ENCODE measurements at places on chromosomes 2 and 18.

GRCh38 chr2:55618275-55619055 is 1.0 kb upstream of the PPP4R3B start:
- peak; percentile 26 for DNase-seq

GRCh38 chr2:48165070-48165753 is 258.9 kb upstream of the FBXO11 start:
- no peak for DNase-seq

GRCh38 chr2:120700659-120701058 is 35.0 kb upstream of the GLI2 start:
- no peak for DNase-seq

GRCh38 chr2:237000481-237000880 is 85.2 kb upstream of the COPS8 start:
- DNase-seq, result no peak

- peak; percentile 47 for DNase-seq
Observed at GRCh38 chr18:13813271-13813849, 10.6 kb upstream of the MC5R start.

GRCh38 chr2:42329736-42330135 is 31.3 kb downstream of the COX7A2L start:
- no peak for DNase-seq

DNA sequence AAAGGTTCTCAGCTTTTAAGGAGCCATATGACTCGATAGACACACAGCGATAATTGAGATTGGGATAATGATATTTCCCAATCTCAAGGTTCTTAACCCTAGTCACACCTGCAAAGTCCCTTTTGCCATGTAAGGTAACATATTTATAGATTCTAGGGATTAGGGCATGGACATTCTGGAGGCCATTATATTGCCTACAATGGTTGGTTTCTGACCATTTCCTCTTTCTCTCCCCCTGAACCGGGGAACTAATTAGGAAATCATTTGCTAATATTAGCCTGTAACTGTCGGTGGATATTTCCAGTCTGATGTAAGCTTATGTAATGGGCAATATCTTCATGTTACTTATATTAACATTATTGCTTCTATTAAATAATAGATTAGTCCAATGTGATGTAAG is 40.8 kb upstream of the ARHGAP15 start:
- no peak for DNase-seq

GRCh38 chr18:23333827-23334226 is 119.3 kb upstream of the RIOK3 start:
- DNase-seq, result no peak

DNA sequence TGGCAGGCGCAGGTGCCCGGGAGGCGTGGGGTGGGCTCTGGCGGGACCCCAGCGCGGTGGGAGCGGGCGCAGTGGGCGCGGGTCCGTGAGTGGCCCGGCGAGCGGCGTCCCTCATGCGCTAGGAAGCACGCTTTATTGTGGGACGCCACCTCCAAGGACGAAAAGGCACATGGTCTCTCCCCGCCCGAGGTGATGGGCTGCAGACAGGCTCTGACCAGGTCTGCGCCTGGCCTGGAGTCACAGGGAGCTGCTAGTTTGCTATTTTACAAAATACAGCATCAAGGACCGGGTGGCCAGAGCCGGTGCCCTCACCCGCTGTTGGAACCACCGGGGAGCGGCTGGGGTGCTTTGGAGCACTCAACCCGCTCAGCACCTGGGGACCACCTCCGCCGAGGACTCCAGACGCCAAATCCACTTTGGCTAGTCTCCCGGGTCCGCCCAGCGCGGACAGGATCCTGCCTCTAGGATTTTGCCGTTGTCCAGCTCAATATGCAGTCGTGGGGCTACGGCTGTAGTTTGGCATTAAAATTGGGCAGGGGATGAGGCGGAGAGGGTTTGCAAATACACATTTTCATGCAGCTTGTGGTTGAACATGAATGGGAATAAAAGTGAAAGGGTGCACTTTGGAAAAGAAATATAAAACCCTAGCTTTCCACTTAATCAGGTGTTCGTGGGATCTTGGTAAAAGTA is 65.4 kb downstream of the LRRFIP1 start:
- DNase-seq, result no peak

DNA sequence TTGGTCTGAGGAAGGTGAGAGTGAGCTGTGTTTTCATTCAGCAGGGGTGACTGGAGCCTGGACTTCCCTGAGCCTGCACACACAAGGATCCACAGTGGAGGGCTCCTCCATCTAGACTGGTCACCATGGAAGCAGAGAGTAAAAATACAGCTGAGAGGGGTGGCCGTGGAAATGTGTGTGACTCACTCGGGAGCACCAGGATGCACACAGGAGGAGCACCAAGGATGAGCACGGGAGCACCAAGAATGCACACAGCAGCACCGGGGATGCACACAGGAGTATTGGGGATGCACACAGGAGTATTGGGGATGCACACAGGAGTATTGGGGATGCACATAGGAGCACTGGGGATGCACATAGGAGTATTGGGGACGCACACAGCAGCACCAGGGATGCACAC is 365.2 kb upstream of the MYT1L start:
- no peak for DNase-seq

DNA sequence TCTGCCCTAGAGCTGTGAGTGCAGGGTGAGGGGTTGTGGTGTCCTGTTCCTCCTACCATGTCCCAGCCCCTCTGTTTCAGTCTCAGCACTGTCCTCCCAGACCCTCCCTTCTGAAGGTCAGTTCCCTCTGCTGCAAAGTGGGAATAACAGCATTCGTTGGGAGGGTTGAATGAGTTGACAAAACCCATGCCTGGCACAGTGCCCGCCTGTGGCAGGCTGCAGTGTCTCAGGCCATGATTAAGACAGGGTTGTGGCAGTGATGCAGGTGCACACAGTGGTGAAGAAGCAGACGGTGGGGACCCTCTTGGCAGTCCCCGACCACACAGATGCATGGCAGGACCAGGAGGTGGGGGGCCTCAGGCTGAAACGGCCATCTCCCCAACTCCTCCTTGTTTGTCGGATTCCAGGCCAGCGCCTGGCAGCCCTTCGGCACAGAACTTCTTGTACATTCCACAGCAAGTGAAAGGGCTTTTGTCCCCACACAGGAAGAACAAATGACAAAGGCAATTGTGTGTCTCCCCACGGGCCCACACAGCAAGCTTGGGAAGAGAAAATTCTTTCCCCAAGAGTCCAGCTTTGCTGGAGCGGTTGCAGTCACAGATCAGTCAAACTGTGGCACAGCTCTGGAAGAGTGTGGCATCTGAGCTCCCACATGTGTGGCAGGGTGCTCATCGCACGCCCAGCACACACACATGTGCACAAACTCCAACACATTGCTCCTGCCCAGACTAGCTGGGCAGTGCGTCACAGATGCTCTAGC is 92.0 kb upstream of the MSH2 start:
- no peak for DNase-seq

DNA sequence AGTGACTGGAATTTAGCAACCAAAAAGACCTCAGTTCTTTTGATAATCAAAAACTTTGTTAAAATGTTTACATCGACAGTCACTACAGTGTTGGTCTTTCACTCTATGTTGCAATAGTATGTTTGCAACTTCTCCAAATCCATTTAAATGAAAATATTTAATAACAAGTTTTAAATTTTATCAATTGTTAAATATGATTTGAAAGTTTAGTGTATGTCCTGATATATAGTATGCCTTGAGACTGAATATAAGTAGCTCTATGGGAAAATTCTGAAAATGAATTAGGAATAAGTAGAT is 109.9 kb downstream of the ANKRD44 start:
- no peak for DNase-seq

- no peak for DNase-seq
Observed at GRCh38 chr2:135786823-135787222, 45.2 kb downstream of the UBXN4 start.

DNA sequence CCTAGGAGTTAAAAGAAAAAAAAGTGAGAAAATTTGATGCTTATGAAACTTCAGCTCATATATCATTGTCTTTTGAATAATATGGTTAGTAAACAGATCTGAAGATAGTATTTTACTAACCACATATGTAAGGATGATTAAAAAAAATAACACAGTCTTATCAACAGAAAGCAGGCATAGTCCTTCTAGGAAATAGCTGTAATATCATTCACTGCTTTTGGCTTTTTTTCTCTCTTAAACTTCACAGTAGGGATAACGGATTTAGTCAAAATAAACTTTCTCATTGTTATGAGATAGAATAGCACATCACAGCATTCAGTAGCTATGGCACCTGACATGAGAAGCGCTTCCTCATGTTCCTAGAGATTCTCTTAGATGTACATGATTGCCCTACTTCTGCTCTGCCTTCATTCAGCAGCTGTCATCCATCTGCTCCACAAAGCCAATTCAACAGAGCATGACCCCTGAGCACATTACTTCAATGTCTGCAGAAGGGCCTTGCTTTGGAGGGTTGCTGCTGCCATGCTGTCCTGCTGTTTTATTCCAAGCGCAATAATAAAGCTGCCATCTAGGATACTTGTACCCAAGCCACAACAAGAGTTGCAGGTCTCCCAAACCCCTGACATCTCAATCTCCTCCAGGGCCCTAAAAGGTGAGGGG is 67.0 kb downstream of the TTC21B start:
- no peak for DNase-seq

DNA sequence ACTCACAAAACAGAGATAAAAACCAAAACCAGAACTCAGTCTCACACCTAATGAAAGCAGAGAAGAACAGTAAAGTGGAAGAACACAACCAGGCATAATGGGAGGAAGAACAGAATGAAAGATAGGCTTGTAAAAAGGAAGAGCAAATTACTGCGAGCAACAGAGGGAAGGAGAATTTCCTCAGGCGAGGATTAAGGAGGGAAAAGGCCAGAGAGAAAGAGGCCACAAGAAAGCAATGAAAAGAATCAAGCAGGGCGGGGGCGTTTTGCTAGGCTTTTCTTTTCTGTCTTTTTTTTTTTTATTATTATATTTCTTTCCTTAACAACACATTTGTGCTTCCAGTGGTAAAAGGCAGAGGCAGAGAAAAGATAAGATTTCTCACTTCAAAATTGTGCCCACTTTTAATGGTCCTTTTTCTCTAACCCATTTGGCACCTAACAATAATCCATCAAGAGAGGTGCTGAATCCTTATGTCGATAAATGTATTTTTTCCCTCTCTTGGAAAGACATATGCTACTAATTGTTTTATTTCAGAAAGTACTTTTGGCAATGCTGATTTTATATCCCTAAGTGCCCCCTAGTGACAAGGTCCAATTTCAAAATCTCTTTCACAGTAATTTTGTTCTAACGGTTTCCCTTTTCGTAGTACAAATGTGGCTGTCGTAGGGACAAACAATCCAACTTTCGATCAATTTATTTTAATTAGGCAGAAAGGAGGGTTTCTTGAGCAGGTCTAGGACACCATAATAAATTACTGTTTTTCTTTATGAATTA is 138.7 kb upstream of the AQP4 start:
- DNase-seq, result no peak

DNA sequence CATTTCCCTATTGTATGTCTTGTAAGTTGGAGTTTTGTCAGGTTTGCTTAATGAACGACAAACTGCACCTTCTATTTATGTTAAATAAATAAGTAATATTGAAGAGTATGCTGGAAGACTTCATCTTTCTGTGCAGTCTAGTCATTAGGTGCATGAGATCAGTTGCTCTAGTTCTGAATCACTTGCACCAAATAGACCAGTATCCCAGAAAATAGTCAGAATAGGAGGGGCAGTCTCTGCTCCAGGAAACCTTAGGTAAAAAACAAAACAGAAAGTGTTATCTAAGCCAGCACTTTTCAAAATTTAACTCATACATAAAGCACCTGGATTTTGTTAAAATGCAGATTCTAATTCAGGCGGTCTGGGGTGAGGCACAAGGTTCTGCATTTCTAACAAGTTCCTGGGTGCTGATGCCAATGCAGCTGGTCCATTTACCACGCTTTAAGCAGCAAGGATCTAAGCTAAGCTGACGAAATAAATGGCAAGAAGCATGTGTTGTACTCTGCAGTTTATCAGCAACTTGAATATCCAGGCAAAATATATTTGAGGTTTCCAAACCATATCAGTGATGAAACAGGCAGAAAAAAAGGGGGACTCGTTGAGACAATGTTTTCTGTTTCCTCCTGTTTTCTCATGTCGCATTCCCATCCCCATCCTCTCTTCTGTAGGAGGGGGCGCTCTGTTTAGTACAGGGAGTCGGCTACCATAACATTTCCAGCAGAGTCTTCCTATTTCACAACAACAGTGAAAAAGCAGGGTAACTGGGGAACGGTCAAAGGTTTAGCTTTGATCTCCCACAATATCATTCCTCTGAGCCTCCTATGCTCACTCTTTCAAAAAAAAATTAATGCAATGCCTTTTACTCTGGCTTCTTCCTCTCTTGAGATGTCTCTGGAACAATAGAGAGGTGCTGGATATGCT is 106.4 kb downstream of the MBD2 start:
- DNase-seq, result no peak

- DNase-seq, result no peak
Observed at GRCh38 chr18:14781671-14782070, 33.7 kb downstream of the ANKRD30B start.

- no peak for DNase-seq
Observed at GRCh38 chr2:165407466-165407865, 62.0 kb upstream of the CSRNP3 start.

- no peak for DNase-seq
Observed at GRCh38 chr2:160909781-160910242, 250.4 kb upstream of the TANK start.

GRCh38 chr2:75604484-75604883 is 42.1 kb upstream of the MRPL19 start:
- no peak for DNase-seq

DNA sequence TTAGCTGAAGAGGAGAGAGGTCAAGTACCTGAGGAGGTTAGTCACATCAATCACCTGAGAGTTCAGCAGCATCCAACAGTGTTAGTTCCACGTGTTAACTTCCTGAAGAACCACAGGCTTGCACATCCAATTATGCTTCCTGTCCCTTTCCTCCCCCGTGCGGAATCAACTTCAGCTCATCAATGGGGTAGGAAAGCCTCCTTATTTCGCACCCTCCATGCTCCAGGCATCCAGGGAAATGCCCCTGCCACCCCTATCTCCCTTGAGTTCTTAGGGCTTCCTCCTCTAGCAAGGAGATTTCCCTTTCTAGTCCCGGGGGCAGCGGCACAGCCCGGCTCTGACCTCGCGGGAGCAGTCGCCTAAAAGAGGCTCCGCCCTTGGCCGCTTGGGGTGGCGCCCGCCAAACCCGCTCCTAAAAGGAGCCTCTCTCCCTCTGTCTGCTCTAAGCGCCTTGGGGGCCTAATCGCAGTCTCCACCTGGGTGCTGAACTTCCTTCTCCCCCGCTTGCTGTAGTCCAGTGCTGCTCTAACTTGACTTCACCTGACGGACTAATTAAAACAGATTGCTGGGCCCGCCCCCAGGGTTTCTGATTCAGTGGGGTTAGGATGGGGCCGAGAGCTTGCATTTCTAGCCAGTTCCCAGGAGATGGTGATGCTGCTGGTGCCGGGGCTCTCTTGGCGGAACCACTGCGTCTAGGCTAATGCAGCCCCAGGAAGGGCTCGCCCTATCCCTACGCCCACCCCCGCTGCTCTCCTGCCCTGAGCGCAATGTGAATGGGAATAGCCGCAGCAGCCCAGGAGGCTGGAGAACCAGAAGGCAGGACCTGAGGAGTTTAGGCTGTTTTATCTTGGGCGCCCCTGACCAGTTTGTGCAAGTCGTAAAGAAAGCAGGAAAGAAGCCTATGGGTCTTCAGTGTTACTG is 3.4 kb upstream of the TET3 start:
- peak; percentile 11 for DNase-seq
